Activated CD4-positive, alpha-beta T cell treated with anti-CD3 and anti-CD28 coated beads for 36 hours (primary cell): ENCODE measurements at places on chromosomes 1 and 21.
A peak's percentile ranks its signal among the peaks of the same experiment; 100 is the strongest.

GRCh38 chr1:218829097-218829496 lies 344.6 kb upstream of the LYPLAL1 start:
- DNase-seq = no peak

GRCh38 chr1:248914796-248915381 lies 8.9 kb downstream of the PGBD2 start:
- DNase-seq = no peak

GRCh38 chr1:29696656-29697390 lies 460.5 kb downstream of the PTPRU start:
- no peak for DNase-seq

- DNase-seq = no peak
Measured at GRCh38 chr1:85607126-85607920, 26.8 kb downstream of the CCN1 start.

DNA sequence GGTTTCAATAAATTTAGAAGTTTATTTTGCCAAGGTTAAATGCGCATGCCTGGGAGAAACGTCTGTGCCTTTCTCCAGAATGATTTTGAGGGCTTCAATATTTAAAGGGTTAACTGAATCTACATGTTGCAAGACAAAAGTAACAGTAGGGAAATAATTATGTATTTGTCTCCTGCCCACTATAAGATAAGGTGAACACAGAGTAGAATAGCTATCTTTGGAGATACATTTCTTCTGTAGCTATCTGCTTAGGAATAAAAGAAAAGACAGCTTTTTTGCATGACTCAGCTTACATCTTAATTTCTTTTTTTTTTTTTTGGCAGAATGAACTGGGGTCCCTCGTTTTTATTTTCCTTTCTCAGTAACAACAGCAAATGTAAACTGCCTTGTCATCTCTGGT lies 1351.6 kb downstream of the AMY1C start:
- DNase-seq = no peak

DNA sequence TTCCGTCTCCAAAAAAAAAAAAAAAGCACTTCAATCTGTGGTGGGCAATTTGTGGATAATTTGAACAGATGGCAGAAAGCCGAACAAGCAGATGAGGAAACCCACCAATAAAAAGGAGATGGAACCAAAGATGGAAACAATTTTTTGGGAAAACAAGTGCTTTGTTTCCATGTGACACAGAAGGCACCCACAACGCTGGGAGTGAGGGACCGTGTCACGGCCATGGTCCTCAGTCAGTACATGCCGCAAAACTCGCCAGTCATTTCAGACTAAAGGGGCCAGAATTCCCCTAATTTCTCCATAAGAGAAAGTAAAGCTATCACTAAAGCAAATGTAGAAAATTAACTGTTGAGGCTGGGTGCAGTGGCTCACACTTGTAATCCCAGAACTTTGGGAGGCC lies 5.0 kb downstream of the CCNL2 start:
- no peak for DNase-seq

DNA sequence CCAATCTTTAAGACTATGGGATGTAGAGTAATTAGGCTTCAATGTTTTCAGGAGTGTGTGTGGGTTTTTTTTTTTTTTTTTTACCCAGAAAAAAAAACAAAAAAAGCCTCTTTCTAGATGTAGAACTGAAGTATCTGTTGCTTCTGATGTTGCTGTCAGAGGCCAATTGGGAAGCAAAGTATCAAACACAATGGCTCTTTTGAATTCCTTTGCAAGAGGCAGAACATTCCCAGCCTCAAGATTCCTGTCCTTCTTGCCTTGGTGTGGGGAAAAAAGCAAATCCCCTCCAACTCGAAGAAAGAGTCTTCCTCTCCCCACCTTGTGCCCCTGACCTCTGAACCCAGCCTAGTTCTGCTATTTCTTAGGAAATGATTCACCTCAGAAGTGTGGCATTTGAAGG lies 55.4 kb upstream of the LMO4 start:
- DNase-seq = no peak

- DNase-seq = no peak
Measured at GRCh38 chr1:167510881-167511280, 7.4 kb downstream of the CD247 start.

DNA sequence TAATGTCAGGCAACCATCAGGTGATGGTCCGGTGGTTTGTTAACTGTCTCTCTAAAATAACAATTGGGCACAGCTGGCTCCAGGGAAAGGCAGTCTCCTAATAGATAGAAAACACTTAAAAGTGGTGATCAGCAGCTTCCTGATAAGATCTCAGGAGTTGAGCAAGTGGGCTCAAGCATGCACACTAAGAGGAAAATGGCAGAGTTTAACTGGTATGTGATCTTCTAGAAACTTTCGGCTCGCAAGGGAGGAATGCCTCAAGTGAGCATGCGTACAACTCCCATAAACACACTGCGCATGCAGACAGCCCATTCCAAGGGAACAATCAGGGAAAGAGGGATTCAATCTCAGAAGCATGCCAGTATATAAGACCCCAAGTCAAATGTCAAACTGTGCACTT lies 52.2 kb upstream of the VTCN1 start:
- no peak for DNase-seq

GRCh38 chr1:17739050-17739449 lies 16.1 kb upstream of the ACTL8 start:
- no peak for DNase-seq

GRCh38 chr21:43578677-43579303 lies 80.5 kb downstream of the HSF2BP start:
- DNase-seq = no peak

DNA sequence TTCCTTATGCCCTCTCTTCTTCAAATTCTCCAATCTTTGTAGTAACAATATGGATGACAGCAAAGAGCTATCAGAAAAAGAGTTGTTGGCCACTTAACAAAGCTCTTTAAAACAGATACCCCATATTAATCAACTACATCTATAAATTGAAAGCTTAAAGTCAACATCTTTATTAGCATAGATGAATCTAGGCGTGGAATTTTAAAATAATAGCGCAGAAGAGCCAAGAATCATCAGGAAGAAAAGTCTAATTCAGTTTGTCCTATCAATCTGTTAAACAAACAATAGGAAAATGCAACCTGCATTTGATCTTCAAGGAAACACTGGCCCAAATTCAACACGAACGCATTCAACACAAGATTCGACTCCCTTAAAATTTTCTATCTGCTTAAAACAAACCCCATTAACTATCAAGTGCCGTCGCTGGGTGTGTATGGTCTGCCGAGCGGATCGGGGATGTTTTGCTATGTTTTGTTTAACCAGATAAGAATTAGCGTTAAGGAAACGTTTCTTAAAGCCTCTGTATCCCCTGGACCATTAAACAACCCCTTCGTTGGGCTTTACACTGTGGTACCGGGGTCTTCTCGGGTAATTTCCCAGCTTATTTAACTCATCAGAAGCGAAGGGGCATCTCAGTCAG lies 1.0 kb downstream of the LYST start:
- no peak for DNase-seq

- no peak for DNase-seq
Measured at GRCh38 chr1:52967666-52968065, 40.6 kb downstream of the SCP2 start.

DNA sequence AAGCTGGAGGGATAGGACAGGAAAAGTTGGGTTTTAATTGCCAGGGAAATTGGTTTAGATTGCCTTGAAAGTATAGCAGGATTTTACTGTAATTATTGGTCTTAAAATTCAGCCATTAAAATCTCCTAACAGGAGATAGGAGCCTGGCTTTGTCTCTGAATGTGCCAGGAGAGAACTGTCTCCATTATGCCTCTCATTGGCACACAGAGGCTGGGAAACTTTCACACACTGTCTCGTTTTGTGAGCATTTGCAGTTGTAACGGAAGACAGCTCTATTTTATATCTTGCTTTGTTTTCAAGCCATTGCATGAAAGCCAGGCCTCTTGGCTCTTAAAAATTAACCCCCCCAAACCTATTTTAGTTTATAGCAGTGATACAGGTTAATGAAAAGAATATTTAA lies 12.5 kb downstream of the DNAJC6 start:
- no peak for DNase-seq

DNA sequence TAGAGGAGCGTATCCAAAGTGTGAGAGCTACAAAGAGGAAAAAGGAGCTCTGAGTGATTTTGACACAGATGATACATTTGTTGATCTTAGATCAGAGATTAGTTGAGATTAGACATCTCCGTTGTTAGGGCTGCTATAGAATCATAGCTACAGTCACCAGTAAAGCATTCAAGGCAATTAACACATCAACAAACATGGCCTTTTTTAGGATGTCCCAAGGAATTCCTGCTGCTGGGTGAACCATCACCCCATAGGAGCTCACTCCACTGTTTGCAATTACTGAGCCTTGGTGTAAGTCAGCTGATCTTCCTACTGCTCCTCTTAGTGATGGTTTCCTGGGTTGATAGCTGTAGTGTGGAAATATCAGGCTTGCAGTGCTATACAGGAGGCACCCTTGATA lies 6.7 kb upstream of the RSRP1 start:
- DNase-seq = no peak

DNA sequence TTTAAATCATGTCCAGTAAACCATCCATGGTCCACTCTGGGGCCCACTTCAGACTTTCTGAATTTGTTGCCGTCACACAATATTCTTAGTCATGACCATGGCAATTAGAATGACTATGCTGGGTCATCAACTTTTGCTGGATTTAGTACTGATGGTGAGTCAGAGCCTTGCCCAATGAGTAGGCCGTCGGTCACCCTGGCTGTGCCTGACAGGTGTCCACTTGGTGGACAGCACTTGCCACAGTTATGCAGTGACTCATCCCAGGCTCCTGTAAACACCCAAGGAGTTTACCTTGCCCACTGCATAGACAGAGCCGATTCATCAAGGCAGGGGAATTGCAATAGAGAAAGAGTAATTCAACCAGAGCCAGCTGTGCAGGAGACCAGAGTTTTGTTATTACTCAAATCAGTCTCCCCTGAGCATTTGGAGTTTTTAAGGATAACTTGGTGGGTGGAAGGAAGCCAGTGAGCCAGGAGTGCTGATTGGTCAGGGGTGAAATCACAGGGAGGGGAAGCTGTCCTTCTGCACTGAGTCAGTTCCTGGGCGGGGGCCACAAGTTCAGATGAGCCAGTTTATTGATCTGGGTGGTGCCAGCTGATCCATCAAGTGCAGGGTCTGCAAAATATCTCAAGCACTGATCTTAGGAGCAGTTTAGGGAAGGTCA lies 333.8 kb downstream of the PTPRU start:
- DNase-seq = no peak

- peak; percentile 85 for DNase-seq
Measured at GRCh38 chr1:207499573-207499972, 3.6 kb downstream of the CR1 start.

- no peak for DNase-seq
Measured at GRCh38 chr1:214136324-214136919, 144.5 kb upstream of the SMYD2 start.

DNA sequence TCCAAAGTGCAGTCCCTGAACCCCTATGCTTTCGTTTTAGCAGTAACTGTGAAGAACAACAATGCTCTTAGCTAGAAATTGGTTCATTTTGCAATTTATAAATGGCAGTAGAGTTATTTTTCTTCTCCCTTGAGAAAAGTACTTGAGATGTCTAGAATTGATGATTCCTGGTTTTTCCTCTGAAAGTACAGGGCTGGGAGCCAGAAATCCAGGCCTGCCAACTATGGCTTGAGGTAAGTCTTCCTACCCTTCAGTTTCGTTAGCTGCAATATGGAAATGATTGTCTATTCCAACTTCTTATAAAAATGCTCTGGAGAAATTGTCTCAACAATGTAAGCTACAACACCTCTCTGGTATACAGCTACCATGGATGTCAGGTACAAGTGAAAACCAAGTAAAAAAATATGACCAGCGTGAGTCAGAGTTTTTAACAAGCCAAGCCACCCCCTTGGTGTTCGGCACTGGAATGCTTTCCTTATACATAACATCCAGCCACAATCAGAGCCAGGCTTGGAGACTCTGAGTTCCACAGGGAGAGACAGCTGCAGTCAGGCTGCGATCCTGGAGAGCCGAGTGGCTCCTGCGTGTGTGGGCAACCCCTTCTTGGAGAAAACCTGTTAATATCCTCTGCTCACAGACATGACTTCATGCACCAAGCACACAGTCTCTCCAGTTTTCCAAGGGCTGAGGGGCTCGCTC lies 22.0 kb downstream of the TSPAN2 start:
- DNase-seq = no peak

DNA sequence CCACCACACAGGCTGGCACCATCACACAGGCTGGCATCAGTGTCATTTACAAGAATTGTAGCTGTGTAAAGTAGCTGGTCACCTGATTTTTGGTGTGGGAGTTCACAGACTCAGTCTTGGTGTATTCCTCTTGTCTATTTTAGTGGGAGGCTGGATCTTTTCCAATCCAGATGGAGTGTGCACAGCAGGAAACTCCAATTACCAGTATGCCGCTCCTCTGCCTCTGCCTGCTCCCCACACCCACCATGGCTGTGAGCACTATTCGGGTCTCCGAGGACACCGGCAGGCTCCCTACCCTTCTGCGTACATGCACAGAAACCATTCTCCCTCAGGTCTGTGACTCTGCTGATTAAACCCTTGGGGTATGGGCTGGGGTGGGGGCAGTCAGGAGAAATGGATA lies 24.2 kb downstream of the TBX19 start:
- DNase-seq = no peak

DNA sequence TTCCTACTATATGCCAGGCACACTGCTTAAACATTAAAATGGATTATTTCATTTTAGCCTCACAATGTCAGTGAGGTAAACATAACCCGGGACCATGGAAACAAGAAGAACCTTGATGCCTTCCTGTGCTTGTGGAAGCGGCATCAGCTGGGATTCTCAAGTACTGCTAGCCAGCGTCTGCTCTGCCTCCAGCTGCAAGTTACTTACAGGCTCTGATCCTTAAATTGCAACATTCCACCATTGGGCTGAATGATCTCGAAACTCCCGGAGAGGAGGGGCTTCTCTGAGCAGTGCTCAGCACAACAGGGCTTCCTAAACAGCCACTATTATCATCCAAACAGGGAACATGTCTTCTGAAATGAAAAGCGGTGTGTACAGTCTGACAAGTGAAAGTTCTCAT lies 6.7 kb upstream of the MAN1C1 start:
- no peak for DNase-seq

GRCh38 chr1:185598332-185598731 lies 135.9 kb upstream of the HMCN1 start:
- DNase-seq = no peak

DNA sequence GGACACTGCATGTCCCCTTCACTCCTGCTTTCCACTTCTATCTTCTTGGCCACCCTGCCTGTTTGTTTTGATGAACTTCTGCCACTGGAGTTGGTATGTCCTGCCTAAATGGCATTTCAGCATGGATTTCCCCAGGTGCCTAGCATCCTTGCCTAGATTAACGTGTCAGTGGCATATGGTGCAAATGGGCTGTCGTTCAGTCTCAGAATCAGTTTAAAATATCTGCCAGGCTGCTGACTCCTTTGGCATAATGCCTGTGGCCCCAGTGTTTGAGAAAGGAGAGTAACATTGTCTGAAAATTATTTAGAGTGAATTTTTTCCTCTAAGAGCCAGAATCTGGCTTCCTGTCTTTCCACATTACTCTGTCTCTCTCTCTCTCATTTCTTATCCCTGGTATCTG lies 64.9 kb upstream of the BARHL2 start:
- DNase-seq = no peak

DNA sequence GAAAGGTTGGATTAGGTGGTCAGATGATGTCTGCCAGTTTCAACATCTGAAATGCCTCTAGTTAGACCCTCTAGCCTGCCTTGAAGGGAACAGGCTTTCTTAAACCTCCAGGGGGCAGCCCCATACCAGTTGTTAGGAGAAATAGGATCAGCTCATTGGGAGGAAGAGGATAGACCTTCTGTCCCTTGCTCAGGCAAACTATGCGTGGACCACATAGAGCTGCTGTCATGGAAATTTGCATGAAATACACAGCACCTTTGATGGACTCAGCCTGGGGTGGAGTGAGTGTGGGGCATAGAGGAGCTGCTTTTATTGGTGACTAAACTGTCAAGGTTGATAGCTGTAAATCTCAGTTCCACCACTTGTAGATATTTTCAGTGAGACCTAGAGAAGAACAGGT lies 38.4 kb upstream of the SPAG17 start:
- DNase-seq = no peak
